ENCODE measurements at places on chromosomes 4 and X.

GRCh38 chr4:78424461-78424860, 127.1 kb upstream of the ANXA3 start:
- no peak for DNase-seq

DNA sequence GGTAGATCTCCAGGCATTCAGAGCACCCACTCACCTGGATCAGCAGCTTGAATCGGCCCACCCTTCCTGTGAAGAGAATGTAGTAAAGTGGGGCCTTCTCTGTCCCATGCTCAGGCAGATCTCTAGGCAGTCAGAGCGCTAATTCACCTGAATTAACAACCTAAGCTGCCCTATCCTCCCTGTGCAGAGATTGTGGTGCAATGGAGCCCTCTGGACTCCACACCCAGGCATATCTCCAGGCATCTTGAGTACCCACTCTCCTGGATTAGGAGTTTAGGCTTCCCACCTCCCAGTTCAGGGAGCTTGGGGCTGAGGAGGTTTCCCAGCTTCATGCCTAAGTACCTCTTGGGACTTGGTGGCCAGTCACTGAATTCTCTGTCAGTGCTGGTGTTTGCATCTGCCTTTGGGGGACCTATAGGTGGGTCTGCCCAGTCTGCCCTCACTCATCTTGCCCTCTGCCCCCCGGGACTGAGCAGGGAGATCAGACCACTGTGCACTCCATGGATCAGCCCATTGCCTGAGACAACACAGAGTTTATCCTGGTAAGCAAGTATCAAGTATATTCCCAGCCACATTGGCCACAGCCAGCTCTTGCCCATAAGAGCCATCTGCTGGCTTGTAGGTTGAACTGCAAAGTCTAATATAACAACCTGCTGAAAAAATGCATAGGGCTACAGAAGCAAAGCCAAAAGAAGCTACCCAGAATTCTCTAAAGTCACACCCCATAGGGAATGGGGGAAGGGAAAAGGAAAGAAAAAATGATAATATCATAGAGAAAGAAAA, 372.9 kb downstream of the KLHL13 start:
- DNase-seq, result peak; percentile 1

- DNase-seq, result peak; percentile 26
Measured at GRCh38 chr4:67928546-67928945, 34.7 kb downstream of the TMPRSS11A start.

DNA sequence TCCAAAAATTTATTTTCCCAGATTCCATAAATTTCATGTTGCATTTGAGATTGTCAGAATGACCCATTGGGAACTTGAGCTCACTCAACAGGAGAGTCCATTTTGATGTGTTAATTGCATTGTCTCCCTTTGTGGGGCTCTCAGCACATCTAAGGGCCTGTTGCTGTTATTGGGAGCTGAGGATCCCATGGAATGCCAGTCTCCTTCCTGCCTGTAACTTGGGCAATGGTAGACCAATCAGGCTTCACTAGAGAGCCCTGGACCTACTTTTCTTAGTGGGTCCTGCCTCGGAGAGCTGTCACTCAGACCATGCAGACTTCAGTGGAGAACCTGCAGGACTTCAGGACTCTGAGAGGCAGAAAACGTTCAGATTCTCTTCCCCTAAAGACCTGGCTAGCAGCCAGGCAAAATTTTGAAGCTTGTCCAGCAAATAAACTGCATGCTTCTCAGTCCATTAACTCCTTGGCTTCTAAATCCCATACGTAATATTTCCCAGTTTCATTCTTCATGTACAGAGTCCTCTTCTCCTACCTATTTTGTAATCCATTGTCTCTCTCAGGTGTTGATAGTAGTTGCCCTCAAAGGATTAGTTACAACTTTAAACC, 25.1 kb downstream of the OCRL start:
- peak; percentile 7 for DNase-seq

DNA sequence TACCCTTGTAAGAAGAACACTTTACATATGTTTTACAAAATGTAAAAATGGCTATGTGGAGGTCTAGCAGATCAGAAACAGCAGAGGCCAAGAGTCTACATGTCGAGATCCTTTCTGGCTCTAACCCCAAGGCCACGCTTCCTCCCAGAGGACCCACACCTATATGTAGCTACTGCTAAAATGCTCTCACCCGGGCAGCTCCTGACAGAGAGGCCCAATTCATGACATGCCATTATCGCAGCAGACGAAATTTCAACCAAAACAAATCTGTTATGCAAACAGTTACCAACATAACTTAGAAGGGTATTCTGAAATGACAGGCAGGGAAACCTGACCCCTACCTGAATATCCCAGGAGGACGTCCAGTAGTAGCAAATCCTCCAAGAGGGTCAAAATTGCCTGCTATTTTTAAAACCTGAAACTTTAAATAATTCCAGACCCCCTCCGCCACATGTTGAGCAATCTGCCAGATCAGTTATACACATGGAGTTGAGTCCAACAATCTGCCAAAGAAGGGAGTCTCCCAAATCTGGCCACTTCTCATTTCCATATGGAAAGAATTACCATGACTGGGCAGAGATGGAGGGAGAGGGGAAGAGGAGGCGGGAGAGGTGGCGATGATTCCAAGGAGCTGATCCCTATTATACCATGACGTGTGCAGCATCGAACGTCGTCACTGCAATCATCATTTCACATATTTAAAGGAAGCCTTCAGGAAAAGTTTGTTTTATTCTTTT, 192.9 kb upstream of the TBL1X start:
- DNase-seq, result peak; percentile 84

DNA sequence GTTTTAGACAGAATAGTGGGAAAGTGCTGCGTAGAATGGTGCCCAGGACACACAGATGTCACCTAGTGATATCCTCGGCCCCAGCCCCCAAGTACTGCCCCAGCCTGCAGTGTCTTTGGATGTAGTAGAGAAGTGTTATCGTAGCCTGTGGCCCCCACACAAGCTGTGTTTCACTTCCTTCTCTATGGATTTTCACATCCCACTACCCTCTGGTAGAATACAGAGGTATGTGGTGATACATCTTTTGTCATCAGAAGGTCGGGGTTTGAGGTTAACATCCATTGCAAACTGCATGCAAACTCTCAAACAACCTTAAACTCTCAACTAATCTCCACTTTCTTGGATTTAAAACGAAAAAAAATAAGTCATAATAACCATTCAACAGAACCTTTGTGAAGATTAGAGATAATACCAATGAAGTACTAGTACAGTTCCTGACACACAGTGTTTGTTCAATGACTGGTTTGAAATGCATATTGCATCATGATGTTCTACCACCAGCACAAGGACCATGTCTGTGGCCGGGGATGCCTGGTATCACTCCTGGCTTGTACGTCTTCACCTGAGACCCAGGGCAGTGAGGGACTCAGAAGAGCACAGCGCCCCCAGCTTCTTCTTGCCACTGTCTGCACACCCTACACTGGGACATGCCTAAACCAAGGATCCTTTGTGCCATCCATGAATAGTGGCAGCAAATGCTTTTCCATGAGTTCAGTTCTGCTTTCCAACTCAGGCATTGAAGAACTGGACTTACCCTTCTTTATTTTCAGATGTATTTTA, 267.3 kb downstream of the DCTD start:
- DNase-seq, result no peak

GRCh38 chr4:150990250-150990649, 24.8 kb downstream of the LRBA start:
- no peak for DNase-seq

Data from fibroblast of mammary gland (primary cell).